ENCODE measurements at places on chromosomes 3 and 15. TPM values are rescaled to one million over a fixed set of nuclear protein-coding genes. Genes with fewer than 3 reads are reported as not detected.

GOLGA6D gene
- not detected for total RNA-seq

CDC25A gene
- total RNA-seq = 16.5 TPM

SLC28A1 gene
- not detected for total RNA-seq

GOLGA8S gene
- total RNA-seq = not detected

PCOLCE2 gene
- 1.5 TPM for total RNA-seq

HGD gene
- not detected for total RNA-seq

GOLGA6B gene
- total RNA-seq = not detected

GABRR3 gene
- not detected for total RNA-seq

C2CD4A gene
- not detected for total RNA-seq

BCHE gene
- 10.0 TPM for total RNA-seq

CPN2 gene
- not detected for total RNA-seq

CAV3 gene
- not detected for total RNA-seq

SNAP23 gene
- total RNA-seq = 43.9 TPM

TMEM212 gene
- not detected for total RNA-seq

RLBP1 gene
- not detected for total RNA-seq

KNSTRN gene
- 77.2 TPM for total RNA-seq

PLCB2 gene
- total RNA-seq = 2.2 TPM

STRC gene
- not detected for total RNA-seq

GOLGA8T gene
- not detected for total RNA-seq

LIPH gene
- total RNA-seq = under 0.01 TPM

LACTB gene
- total RNA-seq = 11.4 TPM

PLA2G4F gene
- total RNA-seq = not detected

CCR9 gene
- not detected for total RNA-seq

ADPRH gene
- 2.0 TPM for total RNA-seq

SPINT1 gene
- total RNA-seq = 2.5 TPM

CFAP91 gene
- total RNA-seq = 0.50 TPM

TEX55 gene
- total RNA-seq = not detected

RTP4 gene
- not detected for total RNA-seq

AADACL2 gene
- not detected for total RNA-seq

CX3CR1 gene
- total RNA-seq = 0.15 TPM

TRPM1 gene
- total RNA-seq = not detected

CDAN1 gene
- total RNA-seq = 10.9 TPM

PFN2 gene
- total RNA-seq = 171 TPM

MAGI1 gene
- total RNA-seq = 6.4 TPM

ESYT3 gene
- 0.17 TPM for total RNA-seq

RGMA gene
- 5.7 TPM for total RNA-seq

All from bronchus fibroblast of lung (primary cell).